CD4-positive, alpha-beta T cell treated with Interferon alpha-2 for 1 hour (primary cell): ENCODE measurements at places on chromosomes 2 and 18.

- DNase-seq: no peak
These were observed 176.8 kb upstream of the GLI2 start for GRCh38 chr2:120558847-120559246.

DNA sequence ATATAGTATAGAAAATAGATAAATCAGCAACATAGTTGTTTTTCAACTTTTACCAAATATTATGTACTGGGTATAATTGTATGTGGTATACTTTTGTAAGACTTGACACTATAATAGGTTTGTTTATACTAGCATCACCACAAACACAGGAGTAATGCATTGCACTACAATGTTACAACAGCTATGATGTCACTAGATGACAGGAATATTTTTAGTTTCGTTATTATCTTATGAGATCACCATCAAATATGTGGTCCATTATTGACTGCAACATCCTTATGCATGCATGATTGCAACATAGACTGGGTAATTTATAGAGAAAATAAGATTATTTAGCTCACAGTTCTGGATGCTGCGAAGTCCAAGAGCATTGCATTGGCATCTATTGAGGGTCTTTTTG is 678.4 kb upstream of the ZNF804A start:
- no peak for DNase-seq

DNA sequence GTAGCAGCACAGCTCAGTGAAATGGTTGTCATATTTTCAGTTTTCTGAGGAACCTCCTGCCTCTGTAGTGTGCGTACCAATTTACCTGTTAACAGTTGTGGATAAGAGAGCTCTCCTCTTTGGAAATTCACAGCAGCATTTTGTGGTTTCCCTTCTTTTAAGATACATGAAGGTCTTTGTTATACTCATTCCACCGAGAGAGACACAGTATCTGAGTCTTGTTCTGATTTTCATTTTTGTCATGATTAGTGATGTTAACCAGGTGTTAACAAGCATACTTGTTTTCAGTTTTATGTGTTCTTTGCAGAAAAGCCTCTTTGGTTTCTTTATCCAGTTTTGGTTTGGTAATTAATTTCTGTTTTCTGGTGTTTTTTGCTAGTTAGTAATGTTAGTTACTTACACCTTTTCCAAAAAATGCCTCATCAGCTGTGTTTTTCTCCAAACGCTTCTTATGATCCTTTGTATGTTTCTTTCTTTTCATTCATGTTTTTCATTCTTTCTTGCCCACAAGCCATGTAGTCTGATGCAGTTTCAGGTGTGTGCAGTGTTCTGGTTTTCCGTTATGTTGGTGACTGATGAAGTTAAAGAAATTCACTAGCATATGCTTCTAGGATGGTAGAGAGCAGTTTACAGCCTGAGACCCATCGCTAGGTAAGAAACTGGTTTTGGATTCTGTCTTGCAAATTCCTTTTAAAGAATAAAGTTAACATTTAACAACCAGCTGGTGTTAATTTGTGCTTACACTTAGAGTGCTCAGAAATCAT is 30.1 kb downstream of the CCDC74A start:
- no peak for DNase-seq

DNA sequence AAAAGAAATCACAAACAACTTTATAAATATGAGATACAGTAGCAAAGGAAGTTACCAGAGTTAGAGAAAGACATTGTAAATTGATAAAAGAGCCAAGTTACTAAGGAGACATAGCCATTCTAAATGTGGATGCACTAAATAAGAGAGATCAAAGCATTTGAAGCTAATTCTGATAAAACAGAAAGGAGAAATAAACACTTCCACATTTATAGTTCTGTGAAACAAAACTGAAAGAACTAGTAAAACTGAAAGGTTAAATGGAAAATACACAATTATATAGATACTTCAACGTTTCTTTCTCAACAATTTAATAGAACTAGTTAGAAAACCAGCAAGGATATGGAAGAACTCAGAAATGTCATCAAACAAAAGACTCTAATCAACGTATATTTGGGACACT is 309.0 kb upstream of the CDH2 start:
- DNase-seq: no peak

- no peak for DNase-seq
These were observed 51.8 kb downstream of the CRIM1 start for GRCh38 chr2:36407413-36407812.

GRCh38 chr2:118055512-118056164 is 32.6 kb upstream of the INSIG2 start:
- no peak for DNase-seq

GRCh38 chr18:9206421-9206820 is 69.8 kb downstream of the ANKRD12 start:
- no peak for DNase-seq

- no peak for DNase-seq
These were observed 74.4 kb upstream of the SCN7A start for GRCh38 chr2:166568409-166568808.

DNA sequence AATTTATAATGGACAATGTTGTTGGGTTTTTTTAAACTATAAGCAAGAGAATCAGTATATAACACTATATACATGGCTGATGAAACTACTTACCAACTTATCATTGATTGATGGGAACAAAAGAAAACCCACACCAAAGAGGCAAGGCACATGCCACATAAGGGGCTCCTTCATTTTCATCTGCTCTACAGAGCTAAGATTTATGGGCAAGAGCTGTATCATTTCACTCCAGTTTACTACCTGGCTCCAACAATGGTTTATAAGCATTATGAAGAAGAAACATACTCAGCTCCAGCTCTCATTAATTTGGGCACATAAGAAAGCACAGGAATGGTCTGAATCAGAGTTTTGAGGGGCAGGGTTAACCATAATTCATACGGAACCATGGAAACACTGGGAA is 283.3 kb downstream of the AGPS start:
- no peak for DNase-seq

- no peak for DNase-seq
These were observed 461.9 kb upstream of the CDH7 start for GRCh38 chr18:65288908-65289307.

DNA sequence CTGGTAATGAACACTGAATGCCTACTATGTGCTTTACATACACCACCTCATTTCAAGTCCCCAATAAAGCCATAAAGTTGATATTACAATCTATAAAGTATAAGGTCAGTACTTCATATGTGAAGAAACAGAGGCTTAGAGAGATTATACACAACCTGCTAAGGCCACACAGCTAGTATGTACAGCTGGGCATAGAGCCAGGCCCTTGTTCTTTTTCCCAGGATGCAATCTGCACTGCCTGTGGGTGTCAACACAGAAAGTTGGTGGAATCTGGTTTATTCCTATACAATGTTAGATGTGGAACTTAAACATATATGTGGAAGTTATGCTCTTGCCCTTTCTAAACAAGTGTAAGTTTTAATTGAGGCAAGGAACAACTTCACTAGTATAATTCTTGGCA is 32.8 kb downstream of the INSIG2 start:
- DNase-seq: no peak

DNA sequence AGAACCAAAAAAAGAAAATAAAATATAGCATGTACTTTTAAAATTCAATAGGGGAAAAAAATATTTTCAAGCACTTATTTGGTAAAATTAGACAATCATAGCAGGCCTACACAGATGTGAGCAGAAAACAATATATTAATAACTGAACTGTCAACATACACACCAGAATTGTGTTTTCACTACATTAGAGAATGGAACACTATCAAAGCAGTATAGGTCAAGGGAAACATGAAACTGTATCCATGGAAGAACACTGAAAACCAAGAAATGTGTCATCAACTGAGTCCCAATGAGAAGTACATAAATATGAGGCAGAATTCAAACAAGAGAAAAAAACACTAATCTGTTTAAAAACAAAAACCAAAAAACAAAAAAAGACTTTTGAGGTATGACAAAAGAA is 132.4 kb downstream of the USP34 start:
- DNase-seq: no peak

- no peak for DNase-seq
These were observed 30.0 kb downstream of the PPP3R1 start for GRCh38 chr2:68222287-68222686.

- no peak for DNase-seq
These were observed 264.1 kb downstream of the EXOC6B start for GRCh38 chr2:72561621-72562318.

DNA sequence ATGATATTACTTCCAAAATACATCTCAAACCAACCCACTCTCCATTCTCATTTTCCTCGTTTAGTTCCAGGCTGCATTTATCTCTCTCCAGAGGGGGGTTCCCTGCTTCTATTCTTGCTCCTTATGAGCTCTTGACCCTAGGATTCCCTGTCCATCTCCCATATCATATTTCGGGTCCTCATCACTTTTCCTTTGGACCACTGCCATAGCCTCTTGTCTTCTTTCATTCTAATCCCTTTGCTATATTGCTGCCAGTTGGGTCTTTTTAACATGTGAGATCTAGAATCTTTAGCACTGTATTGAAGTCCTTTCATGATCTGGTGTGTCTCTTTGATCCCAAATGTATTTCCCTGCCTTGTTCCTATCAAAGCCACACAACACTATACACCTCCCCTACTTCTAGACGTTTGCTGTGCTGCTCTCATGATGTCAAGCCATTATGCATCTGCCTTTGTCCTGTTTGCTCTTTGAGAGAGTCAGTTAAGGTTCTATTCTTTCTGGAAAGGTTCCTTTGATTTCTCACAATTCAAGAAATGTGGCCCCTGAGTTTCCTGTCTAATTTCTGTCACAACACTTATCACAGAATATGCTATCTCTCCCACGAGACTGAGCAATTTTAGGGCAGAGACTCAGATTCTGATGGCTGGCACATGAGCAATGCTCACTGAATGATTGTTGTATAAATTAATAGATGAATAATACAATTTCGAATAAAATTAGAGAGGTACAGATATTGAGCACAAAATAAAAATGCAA is 43.2 kb upstream of the SESTD1 start:
- DNase-seq: no peak

DNA sequence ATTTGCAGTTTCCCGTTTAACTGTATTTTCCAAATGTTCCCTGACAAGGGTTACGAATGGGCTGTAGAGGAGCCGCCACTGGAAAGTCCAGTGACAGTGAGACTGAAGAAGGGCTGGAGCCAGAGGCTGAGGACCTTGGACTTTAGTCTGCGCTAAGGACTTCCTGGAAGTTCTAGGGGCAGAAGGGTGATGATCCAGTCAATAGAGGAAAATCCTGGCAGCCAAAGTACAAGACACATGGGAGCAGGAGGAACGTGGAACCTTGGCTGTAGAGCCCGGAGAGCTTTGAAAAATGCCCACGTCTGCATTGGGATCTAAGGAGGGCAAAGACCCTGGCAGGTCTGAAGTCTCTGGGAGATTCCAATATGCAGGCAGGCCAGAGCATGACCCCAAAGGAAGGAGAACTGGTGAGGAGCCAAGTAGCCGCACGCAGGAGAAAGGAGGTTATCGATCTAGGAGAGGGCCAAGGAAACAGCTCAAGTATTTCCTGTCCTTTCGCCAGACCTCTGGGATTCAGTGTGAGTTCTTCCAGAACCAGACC is 28.5 kb downstream of the MBP start:
- no peak for DNase-seq

- DNase-seq: no peak
These were observed 282.0 kb upstream of the RND3 start for GRCh38 chr2:150769421-150769820.

DNA sequence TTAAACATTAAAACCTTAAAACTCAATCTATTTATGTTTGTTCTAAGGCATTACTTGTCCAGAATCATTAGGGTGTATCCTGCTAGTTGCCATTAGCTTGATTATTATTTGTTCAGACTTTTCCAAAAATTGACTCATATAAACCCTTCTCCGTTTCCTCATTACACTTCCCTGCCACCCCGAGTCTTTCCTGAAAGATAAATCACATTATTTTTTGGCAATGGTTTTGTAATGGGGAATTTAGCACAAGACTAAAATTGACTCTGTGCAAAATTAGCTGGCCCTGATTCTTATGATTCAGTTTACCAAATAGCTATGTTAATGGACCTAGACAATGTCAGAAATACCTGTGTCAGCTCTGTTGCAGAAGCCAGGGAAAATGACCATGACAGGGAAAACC is 112.2 kb upstream of the NT5C1B start:
- DNase-seq: no peak

GRCh38 chr2:1341404-1342120 is 71.7 kb upstream of the TPO start:
- DNase-seq: no peak

DNA sequence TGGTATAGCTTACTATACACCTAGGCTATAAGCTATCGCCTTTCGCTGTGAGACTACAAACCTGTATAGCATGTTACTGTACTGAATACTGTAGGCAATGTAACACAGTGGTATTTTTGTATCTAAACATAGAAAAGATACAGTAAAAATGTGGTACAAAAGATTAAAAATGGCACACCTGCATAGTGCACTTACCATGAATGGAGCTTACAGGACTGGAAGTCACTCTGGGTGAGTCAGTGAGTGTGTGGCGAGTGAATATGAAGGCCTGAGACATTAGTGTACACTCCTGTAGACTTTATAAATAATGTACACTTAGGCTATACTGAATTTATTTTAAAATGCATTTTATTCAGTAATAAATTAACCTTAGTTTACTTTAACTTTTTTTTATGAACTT is 258.2 kb upstream of the SP5 start:
- no peak for DNase-seq

GRCh38 chr18:31454066-31454708 is 6.6 kb downstream of the DSG3 start:
- no peak for DNase-seq

GRCh38 chr2:48792030-48792429 is 36.5 kb upstream of the LHCGR start:
- DNase-seq: no peak

DNA sequence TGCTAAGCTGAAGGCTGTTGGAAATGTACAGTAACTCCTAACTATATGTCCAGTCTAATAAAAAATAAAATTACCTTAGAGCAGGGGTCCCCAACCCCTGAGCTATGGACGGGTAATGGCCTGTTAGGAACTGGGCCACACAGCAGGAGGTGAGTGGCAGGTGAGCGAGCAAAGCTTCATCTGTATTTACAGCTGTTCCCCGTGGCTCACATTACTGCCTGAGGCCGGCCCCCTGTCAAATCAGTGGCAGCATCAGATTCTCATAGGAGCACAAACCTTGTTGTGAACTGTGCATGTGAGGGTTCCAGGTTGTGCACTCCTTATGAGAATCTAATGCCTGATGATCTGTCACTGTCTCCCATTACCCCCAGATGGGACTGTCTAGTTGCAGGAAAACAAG is 73.1 kb upstream of the CXCR4 start:
- no peak for DNase-seq

GRCh38 chr2:65654496-65654895 is 222.1 kb upstream of the SPRED2 start:
- no peak for DNase-seq

- DNase-seq: no peak
These were observed 23.2 kb downstream of the DOCK10 start for GRCh38 chr2:225019105-225019504.

DNA sequence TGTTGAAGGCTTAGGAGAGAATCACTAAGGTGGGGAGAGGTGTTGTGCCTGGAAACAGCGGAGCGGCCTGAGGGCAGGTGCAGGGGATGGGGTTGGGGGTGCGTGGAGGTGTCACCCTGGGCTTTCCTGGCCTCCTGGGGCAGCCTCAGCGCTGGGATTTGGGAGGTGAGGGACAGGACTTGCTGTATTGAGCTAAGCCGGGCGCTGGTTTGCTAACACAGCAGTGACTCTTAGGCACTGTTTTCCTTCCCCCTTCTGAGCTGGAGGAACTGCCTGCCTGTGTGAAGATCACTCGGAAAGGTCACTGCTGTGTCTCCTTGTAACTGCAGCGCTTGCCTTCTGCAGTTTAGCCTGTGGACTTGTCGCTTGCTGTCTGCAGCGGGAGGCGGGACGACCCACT is 21.2 kb downstream of the PRELID3A start:
- DNase-seq: no peak
